Adrenal gland (tissue), 19 donors: ENCODE measurements at places on chromosomes 4 and X. TPM values are rescaled to one million over a fixed set of nuclear protein-coding genes. Genes with fewer than 3 reads are reported as not detected.

Gene GPR78
- total RNA-seq, result not detected

Gene ADGRL3
- total RNA-seq, result 25.0 TPM

Gene CYTL1
- 1.2 TPM for total RNA-seq

Gene SULT1E1
- total RNA-seq, result 9.3 TPM

Gene CASK
- 39.8 TPM for total RNA-seq

Gene KDR
- 47.8 TPM for total RNA-seq

Gene XPNPEP2
- 1.5 TPM for total RNA-seq

Gene SCML2
- total RNA-seq, result 3.5 TPM

Gene PPARGC1A
- total RNA-seq, result 8.0 TPM

Gene SFRP2
- 8.5 TPM for total RNA-seq

Gene DACH2
- total RNA-seq, result 7.7 TPM

Gene MEPE
- total RNA-seq, result not detected

Gene ZNF81
- 11.9 TPM for total RNA-seq

GRCh38 chr4:54737421-54737820 is 79.7 kb downstream of the KIT start:
- no peak for DNase-seq

- no peak for DNase-seq
Measured at GRCh38 chr4:95293014-95293413, 255.8 kb downstream of the UNC5C start.

DNA sequence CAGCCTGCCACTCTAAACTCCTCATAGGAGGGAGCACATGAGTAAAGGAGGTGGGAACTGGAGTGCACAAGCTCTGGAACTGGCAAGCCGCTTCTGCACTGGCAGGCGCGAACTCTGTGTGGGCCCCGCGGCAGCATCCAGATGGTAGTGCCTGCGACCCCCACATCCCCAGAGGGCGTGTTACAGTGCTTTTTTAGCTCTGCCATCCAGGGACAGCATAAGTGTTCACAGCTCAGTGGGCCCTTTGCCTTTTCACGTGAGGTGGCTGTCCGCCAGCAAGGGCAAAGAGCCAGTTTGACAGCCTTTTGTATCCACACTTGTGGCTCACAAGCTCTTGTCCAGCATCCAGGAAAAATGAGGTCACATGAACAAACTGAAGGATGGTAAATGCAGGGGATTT is 581.6 kb upstream of the DIAPH2 start:
- no peak for DNase-seq

- DNase-seq, result peak; percentile 37
Measured at GRCh38 chr4:118865091-118865708, 23.5 kb upstream of the SYNPO2 start.

GRCh38 chrX:28850955-28851354 is 263.7 kb downstream of the IL1RAPL1 start:
- no peak for DNase-seq

DNA sequence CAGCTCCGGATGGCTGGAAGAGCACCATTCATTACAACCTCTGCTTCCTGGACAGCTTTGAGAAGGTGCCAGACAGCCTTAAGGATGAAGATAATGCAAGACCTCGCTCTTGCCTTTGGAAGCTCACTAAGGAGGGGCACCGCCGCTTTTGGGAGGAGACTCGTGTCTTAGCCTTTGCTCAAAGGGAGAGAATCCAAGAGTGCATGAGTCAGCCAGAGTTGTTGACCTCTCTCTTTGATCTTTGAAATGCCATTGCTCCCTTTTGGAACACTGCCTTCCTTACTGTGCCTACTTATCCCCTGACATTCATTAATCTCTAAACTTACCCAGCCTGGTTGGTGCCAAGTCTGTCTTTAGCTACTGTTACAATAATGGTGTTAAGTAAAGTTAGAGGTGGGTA is 1.2 kb downstream of the FOXR2 start:
- peak; percentile 70 for DNase-seq

DNA sequence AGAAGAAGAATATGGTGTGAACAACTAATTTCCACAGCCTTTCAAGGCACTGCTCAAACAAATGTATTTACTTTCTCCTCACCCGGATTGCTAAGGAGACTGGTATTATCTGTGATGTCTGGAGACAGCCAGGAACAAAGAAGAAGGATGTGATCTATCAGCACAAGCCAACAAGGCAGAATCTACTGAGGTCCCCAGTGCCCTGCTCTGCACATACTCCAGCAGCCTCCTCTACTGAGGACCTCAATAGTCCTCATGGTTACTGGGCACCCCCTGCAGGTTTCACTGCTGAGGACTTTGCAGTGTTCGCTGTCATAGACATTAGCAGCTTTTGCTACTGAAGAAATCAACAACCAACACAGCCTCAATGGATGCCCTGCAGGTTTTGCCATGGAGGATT is 930.1 kb downstream of the ADGRL3 start:
- no peak for DNase-seq

DNA sequence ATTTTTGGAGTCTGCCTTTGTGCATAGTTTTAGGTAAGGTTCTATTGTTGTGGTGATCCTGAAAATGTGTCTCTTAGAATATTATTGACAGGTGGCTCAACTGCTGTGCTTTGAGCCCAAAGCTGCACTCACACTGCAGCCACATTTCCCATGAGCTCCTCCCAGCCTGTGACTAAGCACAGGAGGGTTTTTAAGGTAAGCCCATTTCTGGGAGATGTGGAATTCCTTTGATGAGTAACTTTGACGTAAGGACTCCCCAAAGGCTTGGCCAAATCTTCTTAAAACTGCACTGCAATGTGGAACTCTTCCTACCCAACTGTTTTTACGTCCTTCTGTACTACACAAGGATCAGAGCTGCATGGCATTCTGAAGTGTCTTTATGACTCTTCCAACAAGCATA is 20.0 kb upstream of the TMPRSS11A start:
- no peak for DNase-seq

DNA sequence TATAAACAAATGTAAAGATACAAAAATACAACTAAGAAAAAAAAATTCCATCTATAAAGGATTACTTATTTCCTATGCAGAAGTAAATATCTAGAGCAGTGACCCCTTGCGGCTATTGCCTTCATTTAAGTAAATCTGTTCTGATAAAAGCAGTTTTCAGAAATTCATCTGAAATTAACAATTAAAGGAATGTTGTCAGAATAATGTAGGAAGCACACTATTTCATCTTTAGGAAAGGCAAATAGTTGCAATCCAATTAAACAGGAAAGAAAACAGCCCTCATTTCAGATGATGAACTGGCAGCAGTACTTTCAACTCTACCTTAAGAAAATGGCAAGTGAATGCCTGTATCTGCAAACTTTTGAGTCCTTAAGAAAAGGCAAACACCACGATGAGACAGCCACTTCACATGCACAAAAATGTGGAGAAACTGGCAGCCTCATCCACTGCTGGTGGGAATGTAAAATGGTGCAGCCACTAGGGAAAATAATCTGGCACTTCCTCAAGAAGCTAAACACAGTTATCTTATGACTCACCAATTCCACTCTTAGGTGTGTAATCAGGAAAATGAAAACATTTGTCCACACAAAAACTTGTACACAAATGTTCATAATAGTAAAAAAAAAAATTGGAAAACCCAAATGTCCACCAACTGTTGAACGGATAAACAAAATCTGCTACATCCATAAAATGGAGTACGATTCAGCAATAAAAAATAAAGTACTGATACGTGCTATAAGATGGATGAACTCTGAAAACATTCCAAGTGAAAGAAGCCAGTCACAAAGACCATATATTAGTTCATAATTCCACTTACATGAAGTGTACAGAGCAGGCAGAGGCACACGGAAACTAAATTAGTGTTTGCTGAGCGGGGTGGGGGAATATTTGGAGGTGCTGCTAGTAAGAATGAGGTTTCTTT is 2.0 kb upstream of the THAP9 start:
- no peak for DNase-seq

GRCh38 chrX:77009691-77010090 is 437.5 kb upstream of the FGF16 start:
- no peak for DNase-seq

- DNase-seq, result no peak
Measured at GRCh38 chr4:119955256-119955655, 111.4 kb downstream of the MAD2L1 start.

- no peak for DNase-seq
Measured at GRCh38 chrX:46531442-46531841, 13.8 kb downstream of the ZNF674 start.

- DNase-seq, result no peak
Measured at GRCh38 chr4:159024266-159024665, 78.6 kb upstream of the RAPGEF2 start.

DNA sequence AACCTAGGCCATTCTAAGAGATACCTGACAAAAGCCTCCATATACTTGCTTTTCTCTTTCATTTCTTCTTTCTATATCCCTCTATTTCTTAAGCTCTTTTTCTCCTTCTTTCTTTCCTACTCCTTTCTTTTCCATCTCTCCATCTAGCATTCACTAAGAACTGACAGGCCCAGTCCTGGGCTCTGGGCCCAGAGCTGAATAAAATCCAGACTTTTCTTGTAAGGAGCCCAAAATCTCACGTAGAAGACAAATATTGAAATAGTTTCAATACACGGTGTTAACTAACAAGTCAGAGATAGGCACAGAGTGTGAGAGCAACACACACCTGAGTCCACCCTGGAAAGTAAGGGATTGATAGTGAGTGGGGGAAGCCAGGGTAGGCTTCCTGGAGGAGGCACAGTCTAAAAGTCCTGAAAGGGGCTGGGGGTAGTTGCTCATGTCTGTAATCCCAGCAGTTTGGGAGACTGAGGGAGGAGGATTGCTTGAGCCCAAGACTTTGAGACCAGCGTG is 73.2 kb upstream of the EFNB1 start:
- DNase-seq, result no peak

DNA sequence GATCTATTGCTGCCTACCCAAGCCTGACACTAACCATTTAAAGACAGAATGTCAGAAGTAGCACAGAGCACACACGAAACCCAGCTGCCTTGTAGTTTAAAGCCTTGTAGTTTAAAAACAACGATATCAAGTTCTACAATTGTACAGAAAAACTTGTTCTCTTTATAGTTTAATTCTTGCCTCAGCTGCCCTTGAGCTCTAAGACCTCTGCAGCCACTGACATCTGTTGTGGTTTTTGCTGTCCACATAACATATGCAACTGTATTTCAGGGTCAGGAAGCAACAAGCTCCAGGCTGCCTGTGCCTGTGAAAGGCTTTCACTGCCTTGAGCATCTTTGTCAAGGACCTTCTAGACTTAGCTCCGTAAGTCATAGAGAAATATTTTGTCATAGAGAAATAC is 227.2 kb downstream of the SPCS3 start:
- DNase-seq, result no peak

- DNase-seq, result no peak
Measured at GRCh38 chr4:77009511-77010115, 60.1 kb downstream of the SEPTIN11 start.

DNA sequence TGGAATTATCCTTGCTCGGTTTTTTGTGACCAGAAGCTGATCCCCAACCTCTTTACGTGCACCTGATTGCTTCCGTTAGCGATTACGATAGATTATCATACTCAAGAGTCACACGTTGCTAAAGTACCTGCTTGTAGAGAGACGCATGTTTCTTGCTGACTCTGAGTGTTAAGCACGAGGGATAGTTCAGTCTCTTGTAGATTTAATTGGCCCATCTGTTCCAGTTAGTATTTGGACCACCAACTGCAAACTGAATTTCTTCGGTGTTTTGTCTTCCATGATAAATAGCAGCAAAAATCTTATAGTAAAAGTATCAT is 516 bp upstream of the COX18 start:
- DNase-seq, result no peak

- no peak for DNase-seq
Measured at GRCh38 chrX:103637604-103638338, 9.0 kb downstream of the TCEAL1 start.

DNA sequence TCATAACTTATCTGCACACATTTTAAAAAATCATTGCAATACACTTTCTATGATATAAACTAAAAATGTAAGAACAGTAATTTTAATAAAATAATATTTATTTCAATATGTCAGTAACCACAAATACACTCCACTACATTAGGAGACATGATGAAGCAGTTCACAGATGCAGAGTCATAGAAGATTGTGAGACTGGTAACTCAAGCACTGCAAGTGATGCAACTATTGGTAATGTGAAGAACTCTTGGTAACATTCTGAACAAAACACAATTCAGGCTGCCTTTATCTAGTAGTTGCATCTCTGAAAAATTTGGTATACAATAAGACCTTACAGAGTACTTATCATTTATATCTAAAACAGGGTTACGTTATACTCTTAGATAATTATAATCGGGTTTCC is 52.6 kb upstream of the LRAT start:
- DNase-seq, result no peak

- DNase-seq, result no peak
Measured at GRCh38 chr4:33649015-33649414, 2595.3 kb downstream of the ARAP2 start.

- no peak for DNase-seq
Measured at GRCh38 chr4:136863756-136864155, 668.5 kb downstream of the PCDH18 start.

GRCh38 chrX:40172401-40173142 is 74.8 kb upstream of the BCOR start:
- no peak for DNase-seq

- no peak for DNase-seq
Measured at GRCh38 chr4:127936974-127937373, 28.0 kb downstream of the MFSD8 start.

DNA sequence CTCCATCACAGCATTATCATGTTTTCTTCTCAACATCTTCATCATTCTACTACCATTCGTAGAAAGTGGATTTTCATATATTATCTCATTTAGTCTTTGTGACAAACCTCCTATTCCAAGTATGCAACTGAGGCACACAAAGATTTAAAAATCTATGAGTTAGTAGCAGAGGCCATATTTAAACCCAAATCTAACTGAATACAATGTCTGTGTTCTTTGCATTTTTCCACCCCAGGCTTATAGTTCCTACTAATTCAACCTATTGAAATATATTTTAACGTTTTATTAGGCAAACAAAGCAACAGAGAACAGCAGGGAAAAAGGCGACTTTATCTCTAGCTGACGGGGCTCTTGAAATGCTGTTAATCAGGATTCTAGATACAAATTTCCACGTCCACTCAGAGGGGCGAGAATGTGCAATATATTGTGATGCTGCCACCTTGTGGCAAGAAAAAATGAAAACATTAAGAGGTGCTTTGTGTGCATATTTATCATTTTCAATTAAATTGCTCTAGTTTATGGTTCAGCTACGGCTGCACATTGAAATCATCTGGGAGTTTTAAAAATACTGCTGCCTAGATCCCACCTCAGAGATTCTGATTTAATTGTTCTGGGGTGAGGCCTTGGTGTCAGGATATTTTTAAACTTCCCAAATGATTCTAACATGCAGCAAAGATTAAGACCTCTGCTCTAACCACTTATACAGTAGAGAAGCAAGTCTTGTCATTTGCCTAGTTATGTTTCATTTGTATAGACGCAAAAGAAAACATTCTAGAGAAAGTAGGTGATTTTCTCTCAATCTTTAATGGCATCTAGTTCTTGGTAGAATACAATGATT is 315.9 kb downstream of the MAPK10 start:
- peak; percentile 27 for DNase-seq

- DNase-seq, result no peak
Measured at GRCh38 chr4:18938343-18939099, 917.0 kb upstream of the LCORL start.
